Stimulated activated CD4-positive, alpha-beta T cell treated with anti-CD3 and anti-CD28 coated beads, TNF-alpha, amount 100 ng/mL, for 1 hour (primary cell): ENCODE measurements at places on chromosomes 1 and 21.

DNA sequence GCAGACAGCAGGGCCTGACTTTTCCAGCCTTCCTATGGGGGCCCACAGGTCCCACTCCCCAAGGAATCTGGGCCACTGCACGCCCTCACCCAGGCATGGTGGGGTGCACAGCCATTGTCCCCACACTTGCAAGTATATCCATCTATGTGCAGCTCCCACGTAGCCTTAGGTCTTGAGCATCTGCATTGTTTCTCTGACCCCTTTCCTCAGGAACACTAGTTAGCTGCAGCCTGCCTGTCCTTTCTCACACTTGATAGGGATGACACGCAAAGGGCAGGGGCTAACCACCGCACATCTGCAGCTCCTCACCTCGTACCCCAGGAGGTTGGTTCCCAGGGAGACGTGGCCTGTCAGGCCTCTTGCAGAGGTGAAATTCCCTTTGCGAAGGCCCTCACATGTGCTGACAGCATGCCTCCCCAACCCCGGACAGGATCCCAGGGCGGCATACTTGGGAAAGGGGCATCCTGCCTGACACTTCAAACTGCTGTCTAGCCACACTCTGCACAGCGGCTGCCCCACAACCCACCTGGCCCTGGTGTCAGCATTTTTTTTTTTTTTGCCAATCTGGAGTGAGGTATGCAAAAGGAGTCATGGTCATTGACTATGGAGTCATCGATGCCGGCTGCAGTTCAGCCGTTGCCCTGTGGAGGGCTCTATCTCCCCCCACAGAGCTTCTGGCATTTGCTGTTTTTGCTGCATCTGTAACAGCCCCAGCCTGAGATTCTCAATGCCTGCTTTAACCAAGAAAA is 5.0 kb downstream of the JMJD4 start:
- DNase-seq = no peak

DNA sequence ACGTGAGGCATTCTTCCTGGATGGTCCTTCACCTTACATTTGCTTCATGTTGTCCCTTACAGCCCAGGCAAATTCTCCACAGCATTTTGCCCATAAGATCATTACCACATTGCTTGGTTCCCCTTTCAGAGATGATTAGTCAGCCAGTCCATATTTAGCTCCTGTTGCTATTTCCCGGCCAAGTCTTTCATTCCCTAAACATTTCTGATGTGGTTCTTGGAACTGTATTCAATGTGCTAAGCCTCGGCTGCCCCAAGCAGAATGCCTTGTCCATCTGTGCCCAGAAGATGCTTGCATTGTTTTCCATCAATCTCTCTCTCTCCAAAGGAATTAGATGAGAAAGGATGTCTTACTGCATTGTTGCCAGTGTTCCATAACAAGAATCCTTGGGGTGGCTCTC is 420.9 kb upstream of the CAMK1G start:
- DNase-seq = no peak

GRCh38 chr21:32578107-32578691 is 7.1 kb downstream of the TCP10L start:
- DNase-seq = no peak

DNA sequence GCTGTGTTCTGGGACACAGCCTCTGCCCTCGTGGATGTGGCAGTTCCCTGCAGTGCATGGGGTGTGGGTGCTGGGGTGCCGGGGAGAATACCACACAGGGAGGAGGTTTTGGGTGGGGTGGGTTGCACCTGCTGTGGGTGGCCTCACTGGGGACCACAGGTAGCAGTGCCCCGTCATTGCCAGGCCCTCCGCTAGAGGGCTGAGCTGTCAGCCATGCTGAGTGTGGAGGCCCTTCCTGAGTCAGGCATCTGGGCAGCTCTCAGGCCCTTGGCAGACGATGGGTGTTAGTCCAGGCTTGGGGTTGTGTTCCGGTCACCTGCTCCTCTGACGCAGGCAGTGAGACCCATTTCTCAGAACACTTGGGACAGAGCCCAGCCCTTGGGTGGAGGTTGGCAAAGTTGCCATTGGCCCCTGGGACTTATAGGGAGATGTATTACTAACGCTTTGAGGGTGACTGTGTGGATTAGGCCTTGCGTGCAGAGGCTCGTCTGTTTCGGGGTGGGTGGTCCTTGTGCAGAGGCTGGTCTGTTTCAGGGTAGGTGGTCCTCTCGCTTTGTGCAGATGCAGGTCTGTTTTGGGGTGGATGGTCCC is 23.9 kb downstream of the PCNT start:
- DNase-seq = no peak

DNA sequence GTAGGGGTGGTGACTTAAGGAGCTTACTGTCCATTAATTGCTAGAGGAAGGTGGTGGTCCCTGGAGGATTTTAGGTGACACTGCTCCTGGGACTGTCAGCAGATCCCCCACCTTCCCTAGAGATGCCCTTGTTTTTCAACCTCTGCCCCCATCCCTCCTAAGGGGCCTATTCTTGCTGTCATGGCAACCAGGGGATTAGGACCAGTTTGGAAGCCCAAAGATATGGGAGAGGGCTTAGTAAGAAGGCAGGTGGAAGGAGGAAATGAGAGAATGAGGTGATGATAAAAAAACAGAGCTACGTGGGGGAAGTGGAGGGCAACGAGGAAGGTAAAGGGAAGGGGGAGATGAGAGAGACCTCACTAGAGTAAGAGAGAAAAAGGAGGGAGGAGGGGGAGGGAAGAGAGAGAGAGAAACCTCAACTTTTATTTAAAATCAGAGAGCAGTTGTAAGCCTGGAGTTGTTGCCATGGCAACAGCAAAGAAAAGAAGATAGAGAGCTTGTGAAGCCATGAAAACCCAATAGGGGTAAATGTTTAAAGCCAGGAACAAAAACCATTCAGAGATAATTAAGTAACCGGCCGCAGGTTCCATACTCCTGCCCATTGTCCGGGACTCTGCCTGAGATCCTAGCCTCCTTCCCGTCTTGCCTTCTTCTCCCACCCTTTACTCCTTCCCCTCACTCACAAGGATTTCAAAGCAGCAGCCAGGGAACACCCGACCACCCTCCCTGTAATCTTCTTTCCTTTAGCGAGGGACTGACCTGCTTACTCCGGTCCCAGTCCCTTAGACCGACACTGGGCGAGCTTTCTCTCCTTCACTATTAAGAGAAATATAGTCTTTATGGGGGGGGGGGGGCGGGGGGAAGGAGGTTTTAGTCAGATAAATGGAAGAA is 20.6 kb downstream of the KIRREL1 start:
- DNase-seq = no peak

GRCh38 chr1:168422203-168422847 is 121.5 kb downstream of the XCL2 start:
- DNase-seq = no peak

GRCh38 chr1:222233444-222234158 is 314.3 kb downstream of the HHIPL2 start:
- DNase-seq = no peak

DNA sequence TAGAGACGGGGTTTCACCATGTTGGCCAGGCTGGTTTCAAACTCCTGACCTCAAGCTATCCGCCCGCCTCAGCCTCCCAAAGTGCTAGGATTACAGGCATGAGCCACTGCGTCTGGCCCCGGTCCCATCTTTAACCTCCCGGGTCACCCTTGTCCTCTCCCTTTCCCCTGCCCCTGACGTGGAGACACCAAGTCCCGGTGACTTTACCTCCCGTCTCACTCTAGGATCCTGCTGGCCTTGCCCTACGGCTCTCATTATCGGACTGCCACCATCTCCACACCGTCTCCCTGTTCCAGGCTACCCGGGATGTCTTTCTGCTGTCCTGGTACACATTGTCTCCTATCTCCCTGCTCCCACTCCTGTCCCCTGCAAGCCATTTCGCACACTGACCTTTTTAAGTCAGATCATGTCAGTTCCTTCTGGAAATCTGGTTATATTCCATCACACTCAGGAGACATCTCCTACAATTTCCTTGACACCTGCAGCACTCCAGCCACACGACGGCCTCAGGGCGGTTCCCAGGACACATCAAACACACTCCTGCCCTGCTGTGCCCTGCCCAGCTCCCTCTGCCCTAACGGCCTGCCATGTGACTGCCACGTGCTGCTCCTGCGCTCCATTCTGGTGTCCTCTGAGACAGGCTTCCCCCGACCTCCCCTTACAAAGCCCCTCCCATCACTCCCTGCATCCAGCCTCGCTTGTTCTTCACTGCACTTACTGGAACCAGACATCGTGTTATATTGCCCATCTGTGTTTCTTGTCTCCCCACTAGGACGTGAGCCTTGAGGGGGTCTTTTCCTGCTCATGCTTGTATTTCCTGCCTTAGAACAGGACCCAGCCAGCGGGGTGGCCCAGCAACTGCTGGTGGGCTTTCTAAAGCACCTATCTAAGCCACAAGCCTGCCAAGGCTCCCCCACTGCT is 32.7 kb downstream of the TTC39A start:
- no peak for DNase-seq

DNA sequence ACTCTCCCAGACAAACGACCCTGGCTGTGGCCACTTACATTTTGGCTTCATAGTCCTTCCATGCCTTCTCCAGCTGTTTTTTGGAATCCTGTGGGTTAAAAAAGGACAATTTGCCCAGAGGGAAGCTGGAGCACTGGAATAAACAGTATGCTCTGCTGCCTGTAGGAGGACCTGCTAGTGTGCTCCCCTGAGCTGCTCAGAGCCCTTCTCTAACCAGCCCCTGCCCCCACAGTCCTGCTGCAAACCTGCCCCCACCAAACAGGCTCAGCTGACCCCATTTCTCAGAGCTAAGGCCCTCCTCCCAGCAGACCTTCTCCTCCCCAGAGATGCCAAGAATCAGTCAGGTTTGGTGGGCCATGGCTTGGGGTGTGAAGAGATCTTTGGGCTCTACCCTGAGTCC is 26.9 kb upstream of the TCEA3 start:
- no peak for DNase-seq

DNA sequence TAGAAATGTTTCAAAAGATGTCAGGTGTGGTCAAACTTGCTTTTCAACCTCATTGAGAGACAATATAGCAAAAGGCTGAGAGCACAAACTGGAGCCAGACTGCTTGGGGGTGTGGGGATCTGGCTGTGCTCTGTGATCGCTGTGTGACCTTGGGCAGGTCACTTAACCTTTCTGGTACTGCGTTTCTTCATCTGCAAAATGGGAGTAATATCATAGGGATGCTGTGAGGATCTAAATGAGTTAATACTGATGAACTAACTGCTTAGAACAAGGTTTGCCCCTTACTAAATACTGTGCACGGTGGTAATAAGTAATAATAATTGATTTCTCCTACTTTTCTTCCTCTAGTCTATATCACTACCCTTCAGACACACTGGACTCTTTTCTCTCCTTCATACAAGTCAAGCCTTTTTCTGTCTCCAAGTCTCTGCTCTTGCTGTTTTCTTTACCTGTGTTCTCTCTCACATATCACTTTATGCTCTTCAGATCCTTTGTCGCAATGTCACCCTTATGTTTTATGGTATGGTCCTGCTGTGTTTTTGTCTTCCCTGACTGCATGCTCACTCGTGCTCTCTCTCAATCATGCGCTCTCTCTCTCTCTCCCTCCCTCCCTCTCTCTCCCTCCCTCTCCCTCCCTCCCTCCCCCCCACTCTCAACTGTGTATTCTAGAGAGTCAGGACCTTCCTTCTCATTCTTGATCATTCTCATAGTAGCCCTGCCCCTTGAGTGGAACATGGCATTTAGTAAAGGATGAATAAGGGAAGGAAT is 3.3 kb downstream of the MGST3 start:
- no peak for DNase-seq

DNA sequence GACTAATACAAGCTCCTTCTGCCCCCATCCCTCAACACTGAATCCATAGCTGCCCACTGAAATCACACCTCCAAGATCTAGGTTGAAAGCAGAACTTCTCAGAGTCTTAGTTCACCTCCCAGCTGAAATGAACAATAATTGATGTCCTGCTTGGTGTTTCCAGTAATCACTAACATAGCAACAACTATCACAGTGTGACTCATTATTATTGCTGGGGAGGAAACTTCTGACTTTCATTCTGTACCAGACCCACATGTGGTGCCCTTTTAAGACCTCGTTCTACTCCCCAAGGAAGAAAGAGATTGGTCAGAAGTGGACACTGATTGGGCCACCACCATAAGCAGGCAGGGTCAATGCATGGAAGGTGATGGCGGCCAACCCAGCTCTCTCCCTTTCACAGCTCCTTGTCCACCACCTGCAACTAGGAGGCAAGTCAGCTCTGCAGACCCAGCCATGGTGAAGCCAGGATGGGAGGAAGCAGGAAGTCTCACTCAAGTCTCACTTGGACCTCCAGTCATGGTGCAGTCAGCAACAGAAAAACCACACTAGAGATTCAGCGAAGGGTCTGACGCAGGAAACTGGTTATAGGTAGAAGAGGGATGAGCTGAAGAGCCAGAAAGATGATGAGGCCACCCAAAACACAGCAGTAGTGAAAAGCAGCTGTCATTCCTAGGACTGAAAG is 720.2 kb downstream of the PTPRU start:
- no peak for DNase-seq

GRCh38 chr21:33945652-33946270 is 30.2 kb upstream of the ATP5PO start:
- no peak for DNase-seq

- DNase-seq = no peak
Measured at GRCh38 chr1:210237479-210237878, 4.9 kb downstream of the SERTAD4 start.

DNA sequence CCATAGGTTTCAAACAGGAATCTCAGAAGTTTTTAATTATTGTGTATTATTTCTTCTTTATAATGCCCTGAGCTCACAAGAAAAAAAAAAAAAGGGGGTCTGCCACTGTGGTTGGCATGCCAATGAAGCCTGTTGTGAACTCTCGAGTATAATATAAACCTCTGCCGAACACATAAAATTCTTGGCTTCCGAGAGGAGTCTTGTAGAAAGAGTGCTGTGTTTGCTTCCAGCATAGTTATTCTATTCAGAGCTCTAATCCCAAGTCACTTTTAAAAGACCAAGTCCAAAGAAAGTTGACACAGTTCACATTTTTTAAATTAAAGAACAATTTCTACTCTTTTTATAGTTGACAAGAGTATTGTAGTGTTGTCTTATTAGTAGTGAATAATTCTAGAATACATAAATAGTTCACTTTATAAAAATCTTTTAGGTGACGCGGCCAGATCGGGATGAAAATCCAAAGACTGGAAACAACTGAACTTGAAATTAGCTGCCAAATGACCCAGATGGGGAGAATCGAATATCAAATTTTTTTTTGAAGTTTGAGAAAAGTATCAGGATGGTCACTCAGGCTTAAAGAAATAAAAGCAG is 293.2 kb downstream of the DUSP10 start:
- no peak for DNase-seq

GRCh38 chr21:36097427-36098181 is 27.8 kb downstream of the CBR1 start:
- DNase-seq = no peak

GRCh38 chr21:40976198-40977109 is 129.5 kb upstream of the DSCAM start:
- no peak for DNase-seq

- no peak for DNase-seq
Measured at GRCh38 chr1:17289721-17290120, 18.3 kb upstream of the PADI4 start.

DNA sequence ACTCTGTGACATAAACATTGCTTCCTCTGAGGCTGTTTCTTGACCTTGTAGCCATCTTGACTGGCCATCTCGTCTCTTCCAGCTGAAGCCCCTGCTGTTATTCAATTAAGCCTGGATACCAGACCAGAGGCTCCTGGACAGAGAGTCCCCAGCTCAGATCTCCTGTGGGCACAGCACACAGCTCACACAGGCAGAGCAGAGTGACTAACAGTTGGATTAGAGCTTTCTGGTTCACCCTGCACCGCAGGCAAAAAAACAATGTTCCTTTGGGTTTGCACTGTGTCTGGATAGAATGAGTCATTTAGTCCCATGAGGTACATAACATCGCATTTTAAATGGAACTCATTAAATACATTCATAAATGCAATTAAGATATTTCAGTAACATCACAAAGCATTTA is 33.4 kb upstream of the USH2A start:
- DNase-seq = no peak
